LoVo (cell line): ENCODE measurements at places on chromosomes 2 and 18.

GRCh38 chr2:234145511-234145910, 95.0 kb downstream of the SPP2 start:
- DNase-seq, result no peak

GRCh38 chr2:23566241-23567142, 181.5 kb downstream of the KLHL29 start:
- no peak for DNase-seq

- DNase-seq, result no peak
Observed at GRCh38 chr2:191790737-191791136, 56.2 kb downstream of the CAVIN2 start.

DNA sequence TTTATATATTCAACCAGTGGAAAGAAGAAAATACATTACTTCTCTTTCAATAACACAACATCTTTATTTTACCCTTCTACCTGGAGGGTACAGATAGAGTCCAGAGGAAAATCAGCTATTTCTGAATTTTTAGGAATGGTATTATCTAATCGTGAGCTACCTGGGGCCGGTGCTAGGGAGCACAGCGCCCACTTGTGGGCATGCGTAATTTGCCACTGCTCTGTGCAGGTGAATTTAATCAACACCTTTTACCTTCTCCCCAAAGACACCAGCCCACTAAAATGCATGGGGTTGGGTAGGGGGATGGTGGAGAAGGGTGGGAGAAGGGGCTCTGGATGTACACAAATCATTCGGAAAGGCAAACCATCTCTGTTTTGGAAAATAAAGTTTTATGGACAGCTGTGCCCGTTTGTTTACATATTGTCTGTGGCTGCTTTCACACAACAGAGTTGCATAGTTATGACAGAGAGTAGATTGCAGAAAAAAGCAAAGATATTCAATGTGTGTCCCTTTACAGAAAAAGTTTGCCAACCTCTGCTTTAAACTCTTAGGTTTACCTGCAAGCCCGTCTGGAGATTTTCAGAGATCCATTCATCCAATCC, 51.5 kb upstream of the DCC start:
- peak; percentile 27 for DNase-seq

DNA sequence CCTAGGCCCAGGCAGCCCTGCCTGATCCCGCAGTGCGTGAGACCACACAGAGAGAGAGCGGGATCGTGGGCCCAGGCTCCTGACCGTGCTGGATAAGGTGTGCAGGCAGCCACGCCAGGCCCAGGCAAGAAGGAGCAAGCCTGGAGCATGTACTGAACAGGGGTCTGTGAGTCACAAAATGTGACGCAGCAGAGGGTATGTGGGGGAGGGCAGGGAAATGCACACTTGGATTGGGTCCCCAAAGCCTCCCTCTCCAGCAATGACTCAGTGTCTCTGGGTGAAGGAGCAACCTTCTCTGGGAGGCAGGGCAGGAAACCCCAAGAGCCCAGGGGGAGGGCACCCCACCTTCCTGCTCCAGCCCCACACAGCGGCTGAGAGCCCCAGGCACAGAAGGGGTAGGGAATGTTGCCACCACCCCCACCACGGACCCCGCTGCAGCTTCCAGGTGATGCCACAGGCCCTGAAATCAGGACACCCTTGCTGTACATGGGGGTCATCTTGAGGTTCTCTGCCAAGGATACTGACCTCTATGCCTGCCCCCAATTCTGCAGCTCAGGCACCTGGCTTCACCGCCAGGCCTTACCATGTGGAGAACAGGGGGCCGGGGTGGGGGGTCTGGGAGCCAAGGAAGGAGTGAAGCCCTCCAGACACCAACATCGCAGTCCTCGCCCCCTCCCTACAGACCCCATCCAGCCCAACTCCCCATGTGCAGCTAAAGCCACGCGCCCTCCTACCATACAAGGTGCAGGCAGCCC, 1.3 kb upstream of the GPC1 start:
- peak; percentile 32 for DNase-seq

DNA sequence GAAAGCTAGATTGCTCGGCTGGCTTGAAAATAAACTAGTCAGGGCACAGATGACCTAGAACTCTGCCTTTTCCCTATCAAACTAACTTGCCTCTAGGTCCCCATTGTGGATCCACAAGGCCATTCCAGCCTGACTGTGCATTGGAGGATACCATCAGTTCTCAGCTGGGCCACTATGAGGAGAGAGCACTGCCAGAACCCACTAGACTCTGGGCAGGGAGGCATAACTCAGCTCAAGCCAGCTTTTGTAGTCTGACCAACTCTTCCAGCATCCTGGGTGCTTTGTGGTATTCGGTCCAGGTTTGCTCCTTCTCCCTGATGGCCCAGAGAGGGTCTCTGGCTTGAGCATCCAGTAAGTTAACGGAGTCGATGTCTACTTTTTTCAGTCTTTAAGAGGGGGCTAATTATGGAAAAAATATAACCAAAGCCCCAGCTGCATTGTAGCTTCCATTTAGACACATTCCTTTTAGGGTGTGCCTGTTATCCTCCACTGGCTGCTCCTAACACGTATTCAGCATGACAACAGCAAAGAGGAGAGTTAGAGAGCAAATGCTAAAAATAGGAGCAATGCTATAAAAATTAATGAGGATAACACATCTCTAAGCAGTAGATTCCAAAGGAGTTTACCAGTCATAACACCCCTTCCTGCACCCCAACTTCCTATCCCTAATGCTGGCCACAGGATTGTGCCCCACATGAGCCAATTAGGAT, 15.2 kb downstream of the GKN2 start:
- DNase-seq, result no peak

GRCh38 chr2:121803503-121803902, 48.1 kb downstream of the TSN start:
- DNase-seq, result no peak

GRCh38 chr18:63763831-63764600, 11.2 kb upstream of the SERPINB7 start:
- DNase-seq, result no peak

DNA sequence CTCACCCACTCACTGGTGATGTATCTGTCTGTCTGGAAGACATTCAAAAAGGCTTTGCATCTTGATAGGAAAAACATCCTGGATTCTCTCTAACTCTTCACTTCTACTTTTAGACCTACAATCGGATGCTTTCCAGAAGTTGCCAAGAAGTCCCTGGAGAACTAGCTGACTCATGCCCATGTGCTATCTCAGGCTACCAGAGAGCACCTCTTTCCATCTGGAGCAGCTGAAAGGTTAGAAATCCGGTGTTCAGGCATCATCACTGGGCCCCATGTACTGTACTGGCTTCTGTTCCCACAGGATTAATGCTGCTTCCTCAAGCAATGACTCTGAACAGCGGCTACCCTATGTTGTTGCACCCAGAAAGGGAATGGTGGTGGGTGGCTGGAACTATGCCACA, 259.0 kb downstream of the NBAS start:
- no peak for DNase-seq

- no peak for DNase-seq
Observed at GRCh38 chr2:113229795-113230194, 48.9 kb downstream of the PAX8 start.

DNA sequence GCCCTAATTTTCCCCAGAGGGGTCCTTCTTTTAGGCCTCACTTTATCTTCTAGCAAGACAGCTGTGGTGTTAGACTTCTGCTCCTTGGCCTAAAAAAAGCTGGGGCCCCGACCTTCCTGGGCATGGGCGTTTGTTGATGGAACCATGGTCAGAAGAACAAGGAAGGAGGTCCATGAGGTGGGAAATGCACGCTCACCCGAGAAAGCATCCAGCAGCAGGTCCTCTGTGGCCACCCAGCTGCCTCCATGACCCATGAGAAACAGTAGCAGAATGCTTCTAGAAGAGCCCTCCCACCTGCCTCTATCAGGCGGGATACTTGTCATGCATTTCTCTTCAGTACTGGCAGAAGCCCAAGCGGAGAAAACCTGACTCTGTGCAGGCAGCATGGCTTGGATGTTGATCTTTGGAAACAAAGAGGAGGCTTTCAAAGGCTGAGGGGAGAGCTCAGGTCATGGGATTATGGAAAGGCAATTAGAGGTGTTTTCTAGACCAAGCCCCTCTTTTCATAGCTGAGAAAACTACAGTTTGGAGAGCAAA, 249.1 kb downstream of the FAM210A start:
- no peak for DNase-seq

- no peak for DNase-seq
Observed at GRCh38 chr2:170265321-170265720, 87.4 kb downstream of the MYO3B start.

- DNase-seq, result no peak
Observed at GRCh38 chr18:5984245-5984644, 88.9 kb upstream of the TMEM200C start.

- no peak for DNase-seq
Observed at GRCh38 chr2:112644933-112645309, 818 bp upstream of the SLC20A1 start.

DNA sequence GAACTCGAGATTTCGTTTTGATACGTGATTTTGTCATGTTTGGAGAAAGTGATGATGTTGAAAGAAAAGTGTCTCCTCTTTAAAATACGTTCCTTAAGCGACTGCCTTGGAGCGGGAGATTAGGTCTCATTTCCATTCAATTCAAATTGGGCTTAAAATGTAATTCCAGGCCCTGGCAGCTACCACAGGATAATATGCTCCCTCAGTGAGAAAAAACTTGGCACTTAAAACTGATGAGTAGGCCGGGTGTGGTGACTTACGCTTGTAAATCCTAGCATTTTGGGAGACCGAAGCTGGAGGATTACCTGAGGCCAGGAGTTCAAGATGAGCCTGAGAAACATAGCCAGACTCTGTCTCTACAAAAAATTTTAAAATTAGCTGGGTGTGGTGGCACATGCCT, 146.3 kb upstream of the L3MBTL4 start:
- DNase-seq, result no peak

DNA sequence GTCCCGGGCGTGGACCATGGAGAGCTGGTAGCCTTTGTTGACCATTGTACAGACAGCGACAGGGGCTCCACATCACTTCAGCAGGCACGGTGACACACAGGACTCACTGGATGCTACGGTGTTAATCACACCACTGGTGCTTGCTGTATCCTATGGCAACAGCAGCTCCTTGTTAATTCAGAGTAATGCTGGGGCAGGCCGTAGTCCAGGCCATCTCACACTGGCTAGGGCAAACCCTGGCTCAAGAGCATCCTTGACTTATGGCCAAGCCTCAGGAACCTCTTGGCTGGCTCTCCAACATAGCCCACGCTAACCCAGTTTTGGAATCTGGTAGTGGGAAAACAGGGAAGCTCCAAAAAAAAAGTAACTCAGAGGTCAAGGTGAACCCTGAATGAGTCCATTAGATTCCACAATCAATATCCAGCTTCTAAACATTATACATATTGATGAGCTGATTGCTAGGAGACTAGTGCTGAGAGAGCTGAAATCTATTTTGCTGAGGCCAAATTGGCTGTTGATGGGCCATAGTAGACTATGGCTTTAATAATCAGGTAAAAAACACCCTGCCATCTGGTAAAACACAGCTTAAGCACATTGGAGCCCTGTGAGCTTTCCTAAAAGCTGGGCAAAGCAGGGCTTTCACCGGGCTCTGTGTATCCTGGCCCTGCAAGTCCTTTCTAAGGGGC, 253.6 kb downstream of the PRKCE start:
- DNase-seq, result no peak

DNA sequence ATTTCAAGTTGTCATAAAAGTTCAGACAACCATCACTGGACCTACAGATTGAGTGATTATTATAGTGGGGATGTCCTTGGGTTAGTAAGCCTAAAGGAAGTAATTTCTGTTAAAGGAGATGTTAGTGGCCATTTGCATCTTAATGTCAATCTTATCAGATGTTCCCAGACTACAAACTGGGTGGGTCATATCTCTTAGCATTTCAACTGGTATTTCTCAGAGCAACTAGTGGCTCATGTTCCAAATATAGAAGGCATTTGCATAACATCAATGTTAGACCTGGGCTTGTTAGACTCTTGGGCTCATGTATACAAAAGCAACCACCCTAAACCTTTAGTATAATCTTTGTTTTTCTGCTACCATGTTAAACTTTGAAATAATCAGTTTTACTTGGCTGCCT, 17.9 kb downstream of the PLEKHA3 start:
- DNase-seq, result no peak
